ENCODE measurements at places on chromosomes 5 and 9. TPM values are rescaled to one million over a fixed set of nuclear protein-coding genes. Genes with fewer than 3 reads are reported as not detected.

The C5orf52 gene
- 0.42 TPM for total RNA-seq

DNA sequence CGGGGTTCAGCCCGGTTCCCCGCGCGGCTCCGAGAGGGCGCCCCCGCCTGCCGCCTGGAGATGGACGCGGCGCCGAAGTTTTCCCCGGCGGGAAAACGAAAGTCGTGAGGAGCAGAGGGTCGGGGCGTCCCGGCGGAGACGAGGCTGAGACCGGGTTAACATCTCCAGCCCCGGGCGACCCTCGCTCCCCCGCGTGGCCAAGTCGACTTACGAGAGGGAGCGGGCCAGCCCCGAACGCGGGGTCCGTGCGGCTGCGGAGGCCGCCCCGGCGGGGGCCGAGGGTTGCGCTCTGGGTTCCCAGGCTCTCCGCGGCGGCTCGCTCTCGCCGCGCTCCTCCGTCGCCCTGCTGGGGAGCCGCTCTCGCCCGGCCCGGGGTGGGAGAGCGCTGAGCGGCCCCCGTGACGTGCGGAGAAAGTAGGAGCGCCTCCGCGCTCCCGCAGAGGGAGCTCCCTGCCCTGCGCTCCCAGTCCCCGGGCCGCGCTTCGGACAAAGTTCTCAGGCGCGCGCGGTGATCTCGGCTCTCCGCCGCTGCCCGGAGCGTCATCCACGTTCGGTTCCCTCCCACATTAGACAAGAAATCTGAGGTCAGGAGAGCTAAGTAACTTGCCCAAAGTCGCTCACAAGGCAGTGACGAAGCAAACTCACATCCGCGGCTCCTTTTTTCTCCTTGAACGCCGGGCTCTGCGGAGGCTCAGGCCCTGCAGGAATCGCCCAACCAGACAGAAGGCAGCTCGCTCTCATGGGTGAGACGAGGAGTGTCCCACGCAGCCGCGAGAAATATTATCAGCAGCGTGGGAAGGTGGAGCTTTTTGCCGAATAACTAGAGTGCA is 1.2 kb upstream of the GCNT4 start:
- no peaks in the 10 kb centered on the region for H3K36me3 ChIP-seq
- peaks cover 15% of the 10 kb centered on the region for H3K27me3 ChIP-seq
- H3K27ac ChIP-seq: peak overlapping the region; percentile 46
- DNase-seq: peak; percentile 86
- H3K4me1 ChIP-seq: peaks cover 53% of the 10 kb centered on the region

DNA sequence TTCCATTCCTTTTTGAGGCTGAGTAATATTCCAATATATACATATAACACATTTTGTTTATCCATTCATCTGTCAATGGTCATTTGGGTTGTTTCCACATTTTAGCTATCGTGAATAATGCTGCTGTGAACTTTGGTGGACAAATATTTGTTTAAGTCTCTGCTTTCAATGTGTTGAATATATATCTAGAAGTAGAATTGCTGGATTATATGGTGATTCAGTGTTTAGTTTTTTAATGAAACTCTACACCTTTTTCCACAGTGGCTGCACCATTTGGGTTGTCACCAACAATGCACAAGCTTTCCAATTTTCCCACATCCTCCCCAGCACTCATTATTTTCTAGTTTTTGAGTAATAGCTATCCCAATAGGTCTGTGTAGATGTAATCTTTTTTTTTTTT is 69.5 kb downstream of the ACTBL2 start:
- H3K27me3 ChIP-seq: peaks cover 3% of the 10 kb centered on the region
- DNase-seq: no peak
- no peak overlapping the region for H3K27ac ChIP-seq
- no peaks in the 10 kb centered on the region for H3K4me1 ChIP-seq

- DNase-seq: no peak
- no peak overlapping the region for H3K27ac ChIP-seq
- peaks cover 4% of the 10 kb centered on the region for H3K4me1 ChIP-seq
- no peaks in the 10 kb centered on the region for H3K36me3 ChIP-seq
- no peaks in the 10 kb centered on the region for H3K27me3 ChIP-seq
Measured at GRCh38 chr5:152397581-152397980, 7.5 kb downstream of the NMUR2 start.

The CMYA5 gene
- 0.14 TPM for total RNA-seq

- no peaks in the 10 kb centered on the region for H3K27me3 ChIP-seq
- peaks cover 39% of the 10 kb centered on the region for H3K4me1 ChIP-seq
- no peak overlapping the region for H3K27ac ChIP-seq
- H3K4me3 ChIP-seq: no peak overlapping the region
- H3K36me3 ChIP-seq: peaks cover 19% of the 10 kb centered on the region
- peak; percentile 83 for DNase-seq
Measured at GRCh38 chr5:75337366-75338021, 474 bp downstream of the HMGCR start.

- DNase-seq: peak; percentile 88
- peaks cover 2% of the 10 kb centered on the region for H3K27me3 ChIP-seq
- H3K27ac ChIP-seq: no peak overlapping the region
- H3K36me3 ChIP-seq: no peaks in the 10 kb centered on the region
- H3K4me1 ChIP-seq: peaks cover 6% of the 10 kb centered on the region
- H3K4me3 ChIP-seq: peak overlapping the region; percentile 48
Measured at GRCh38 chr9:119556129-119556875, 187.1 kb upstream of the BRINP1 start.

The FBXL7 gene
- total RNA-seq: not detected

DNA sequence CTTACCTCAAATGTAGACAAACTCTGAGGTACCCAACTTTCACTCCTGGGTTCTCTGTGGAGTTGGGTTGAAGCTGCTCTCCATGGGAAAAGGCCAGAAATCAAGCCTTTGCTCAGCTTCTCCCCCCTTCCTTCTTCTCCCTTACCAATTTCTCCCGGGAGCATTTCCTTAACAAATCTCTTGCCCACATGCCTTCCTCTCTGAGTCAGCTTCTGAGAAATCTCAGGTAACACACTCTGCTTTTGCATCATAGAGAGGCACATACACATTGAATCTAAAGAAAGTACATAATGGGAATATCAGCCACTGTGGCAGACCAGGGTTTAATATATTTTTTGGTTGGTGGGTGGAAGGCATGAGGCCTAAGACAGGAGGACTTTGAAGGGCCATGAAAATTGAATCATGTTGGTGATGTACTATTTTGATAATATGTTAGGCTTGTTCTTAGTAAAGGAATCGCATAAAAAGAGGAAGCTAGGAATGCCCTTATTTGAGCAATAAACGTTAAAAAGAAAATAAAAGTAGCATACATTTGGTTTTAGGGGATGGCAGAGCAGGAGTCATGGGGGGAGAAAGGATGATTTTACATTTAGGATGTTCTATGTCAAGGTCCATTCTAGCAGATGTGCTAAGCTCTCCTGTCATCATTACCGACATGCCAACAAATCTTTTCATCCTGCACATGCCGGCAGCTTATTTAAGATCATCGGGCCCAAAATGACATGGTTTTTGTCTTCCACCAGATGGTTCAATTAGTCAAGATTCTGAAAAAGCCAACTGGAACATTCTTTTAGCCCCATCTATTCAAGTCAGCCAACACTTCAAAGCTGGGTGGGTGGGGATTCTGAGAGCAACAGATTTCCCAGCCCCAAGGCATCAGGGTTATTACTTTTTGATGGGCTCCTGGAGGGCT is 199.5 kb upstream of the CLINT1 start:
- H3K27ac ChIP-seq: no peak overlapping the region
- peaks cover 22% of the 10 kb centered on the region for H3K27me3 ChIP-seq
- no peaks in the 10 kb centered on the region for H3K36me3 ChIP-seq
- H3K4me3 ChIP-seq: no peak overlapping the region
- H3K4me1 ChIP-seq: no peaks in the 10 kb centered on the region

The CRB2 gene
- total RNA-seq: not detected

DNA sequence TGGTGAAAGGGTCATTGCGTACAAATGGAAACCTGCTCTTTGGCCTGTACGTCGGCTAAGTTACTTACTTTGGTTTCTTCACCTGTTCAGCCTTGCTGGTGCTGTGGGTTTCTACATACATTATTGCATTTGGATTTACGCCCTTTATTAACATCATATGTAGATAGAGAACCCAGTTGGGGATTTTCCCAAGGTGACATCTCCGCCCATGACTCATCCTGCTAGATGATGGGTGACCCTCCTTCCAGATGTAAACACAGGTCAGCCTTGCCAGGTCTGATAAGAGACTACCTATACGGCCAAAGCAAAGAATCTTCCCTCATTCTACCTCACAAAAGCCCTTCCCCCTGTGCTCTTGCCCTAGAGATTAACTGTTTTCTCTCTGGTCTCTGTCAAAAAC is 360.9 kb downstream of the KDM4C start:
- no peak overlapping the region for H3K27ac ChIP-seq
- peaks cover 15% of the 10 kb centered on the region for H3K4me1 ChIP-seq
- DNase-seq: no peak
- H3K36me3 ChIP-seq: peaks cover 24% of the 10 kb centered on the region
- H3K4me3 ChIP-seq: no peak overlapping the region

- H3K27me3 ChIP-seq: peaks cover 3% of the 10 kb centered on the region
- peak overlapping the region; percentile 52 for H3K27ac ChIP-seq
Measured at GRCh38 chr9:90044710-90045151, 439.9 kb downstream of the GADD45G start.

The F2RL2 gene
- total RNA-seq: not detected

DNA sequence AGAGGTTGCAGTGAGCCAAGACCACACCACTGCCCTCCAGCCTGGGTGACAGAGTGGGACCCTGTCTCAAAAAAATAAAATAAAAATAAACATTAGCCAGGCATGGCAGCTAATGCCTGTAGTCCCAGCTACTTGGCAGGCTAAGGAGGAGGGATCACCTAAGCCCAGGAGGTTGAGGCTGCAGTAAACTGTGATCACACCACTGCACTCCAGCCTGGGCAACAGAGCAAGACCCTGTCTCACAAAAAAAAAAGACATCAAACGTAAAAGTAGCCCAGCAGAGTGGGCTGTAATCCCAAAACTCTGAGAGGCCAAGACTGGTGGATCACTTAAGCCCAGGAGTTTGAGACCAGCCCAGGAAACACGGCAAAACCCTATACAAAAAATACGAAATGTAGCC is 19.0 kb downstream of the UIMC1 start:
- DNase-seq: no peak
- H3K27me3 ChIP-seq: no peaks in the 10 kb centered on the region
- H3K4me3 ChIP-seq: no peak overlapping the region
- H3K36me3 ChIP-seq: peaks cover 15% of the 10 kb centered on the region
- H3K4me1 ChIP-seq: peaks cover 17% of the 10 kb centered on the region

GRCh38 chr5:175765858-175766257 is 105.5 kb upstream of the CPLX2 start:
- H3K36me3 ChIP-seq: no peaks in the 10 kb centered on the region
- H3K27me3 ChIP-seq: peaks cover 2% of the 10 kb centered on the region
- H3K4me3 ChIP-seq: no peak overlapping the region
- no peak overlapping the region for H3K27ac ChIP-seq
- peaks cover 6% of the 10 kb centered on the region for H3K4me1 ChIP-seq

- H3K4me3 ChIP-seq: no peak overlapping the region
- peaks cover 5% of the 10 kb centered on the region for H3K4me1 ChIP-seq
- no peaks in the 10 kb centered on the region for H3K27me3 ChIP-seq
- H3K27ac ChIP-seq: no peak overlapping the region
- H3K36me3 ChIP-seq: no peaks in the 10 kb centered on the region
Measured at GRCh38 chr9:128781187-128782070, 5.6 kb upstream of the TBC1D13 start.

The GRPEL2 gene
- total RNA-seq: 30.6 TPM

GRCh38 chr5:125411071-125411743 is 664.8 kb upstream of the ZNF608 start:
- H3K4me1 ChIP-seq: no peaks in the 10 kb centered on the region
- no peaks in the 10 kb centered on the region for H3K36me3 ChIP-seq
- no peak overlapping the region for H3K4me3 ChIP-seq
- no peak for DNase-seq

The CARTPT gene
- total RNA-seq: not detected

DNA sequence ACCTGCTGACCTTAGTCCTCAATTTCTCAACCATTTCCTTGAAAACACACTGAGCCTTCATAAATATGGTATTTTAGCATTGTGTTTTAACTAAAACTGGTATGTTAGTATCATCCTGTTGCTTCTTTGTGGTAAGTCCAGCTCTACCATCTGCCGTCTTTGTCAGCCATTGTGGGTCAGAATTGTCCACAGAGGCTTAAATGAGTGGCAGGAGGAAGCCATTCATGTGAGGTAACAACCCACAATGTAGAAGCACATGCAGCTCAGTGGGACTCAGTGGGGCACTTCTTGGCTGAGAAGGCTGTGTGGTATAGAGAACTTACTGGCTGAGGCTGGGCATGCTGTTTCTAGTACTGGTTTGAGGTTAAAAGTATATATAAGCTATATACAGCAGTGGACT is 149.2 kb upstream of the NR3C1 start:
- no peak overlapping the region for H3K4me3 ChIP-seq
- DNase-seq: no peak
- H3K27me3 ChIP-seq: peaks cover 3% of the 10 kb centered on the region
- no peak overlapping the region for H3K27ac ChIP-seq

DNA sequence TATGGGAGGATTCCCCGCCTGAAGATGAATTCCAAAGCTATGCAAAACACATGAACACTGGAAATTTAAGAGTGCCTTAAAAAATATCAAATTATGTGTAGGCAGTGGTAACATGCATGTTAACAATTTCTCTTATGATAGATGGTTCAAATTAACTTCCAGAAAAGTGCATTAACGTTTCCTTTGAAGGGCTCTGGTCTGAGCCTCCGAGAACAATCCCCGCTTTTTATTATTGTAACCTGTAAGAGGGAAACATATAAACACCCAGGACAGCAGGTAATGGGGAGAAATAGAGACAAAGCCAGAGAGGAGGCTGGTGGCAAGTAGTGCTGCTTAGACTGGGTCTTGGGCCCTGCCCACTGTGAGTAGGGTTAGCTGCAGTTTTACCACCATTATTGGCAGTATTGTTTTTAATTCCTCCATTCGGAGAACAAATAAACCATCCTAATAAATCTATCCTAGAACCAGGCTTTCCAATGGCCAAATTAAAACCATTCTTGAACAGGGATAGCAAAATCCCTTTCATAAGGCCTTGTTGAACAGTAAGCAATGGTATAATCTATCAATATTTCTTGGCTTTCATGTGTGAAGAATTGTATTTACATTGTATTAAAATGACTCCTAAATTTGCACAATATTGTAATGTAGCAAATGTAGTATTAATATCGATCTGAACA is 6.3 kb downstream of the NR2F1 start:
- H3K27ac ChIP-seq: peak overlapping the region; percentile 21
- no peak for DNase-seq
- H3K27me3 ChIP-seq: peaks cover 81% of the 10 kb centered on the region

DNA sequence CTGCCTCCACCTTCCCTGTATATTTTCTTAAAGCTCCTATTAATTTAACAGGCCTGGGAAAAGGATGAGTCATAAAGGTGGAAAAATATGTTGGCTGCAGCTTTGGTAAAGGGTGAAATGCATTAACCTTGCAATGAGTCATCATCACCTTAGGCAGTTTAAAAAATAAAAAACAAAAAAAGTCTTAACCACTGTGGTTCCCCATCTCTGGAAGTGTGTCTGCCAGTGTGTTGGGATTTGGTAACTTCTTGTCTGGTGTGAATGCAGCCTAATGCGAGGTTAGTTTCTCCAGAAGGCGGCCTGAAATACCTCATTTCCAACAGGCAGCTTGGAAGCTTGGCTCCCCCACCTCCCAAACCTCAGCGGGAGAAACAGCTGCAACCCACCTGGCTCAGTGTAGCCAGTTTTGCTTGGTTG is 265.3 kb upstream of the GAS1 start:
- no peak overlapping the region for H3K4me3 ChIP-seq
- no peaks in the 10 kb centered on the region for H3K4me1 ChIP-seq
- DNase-seq: no peak
- H3K36me3 ChIP-seq: no peaks in the 10 kb centered on the region
